ENCODE measurements at places on chromosomes 2 and 18.

DNA sequence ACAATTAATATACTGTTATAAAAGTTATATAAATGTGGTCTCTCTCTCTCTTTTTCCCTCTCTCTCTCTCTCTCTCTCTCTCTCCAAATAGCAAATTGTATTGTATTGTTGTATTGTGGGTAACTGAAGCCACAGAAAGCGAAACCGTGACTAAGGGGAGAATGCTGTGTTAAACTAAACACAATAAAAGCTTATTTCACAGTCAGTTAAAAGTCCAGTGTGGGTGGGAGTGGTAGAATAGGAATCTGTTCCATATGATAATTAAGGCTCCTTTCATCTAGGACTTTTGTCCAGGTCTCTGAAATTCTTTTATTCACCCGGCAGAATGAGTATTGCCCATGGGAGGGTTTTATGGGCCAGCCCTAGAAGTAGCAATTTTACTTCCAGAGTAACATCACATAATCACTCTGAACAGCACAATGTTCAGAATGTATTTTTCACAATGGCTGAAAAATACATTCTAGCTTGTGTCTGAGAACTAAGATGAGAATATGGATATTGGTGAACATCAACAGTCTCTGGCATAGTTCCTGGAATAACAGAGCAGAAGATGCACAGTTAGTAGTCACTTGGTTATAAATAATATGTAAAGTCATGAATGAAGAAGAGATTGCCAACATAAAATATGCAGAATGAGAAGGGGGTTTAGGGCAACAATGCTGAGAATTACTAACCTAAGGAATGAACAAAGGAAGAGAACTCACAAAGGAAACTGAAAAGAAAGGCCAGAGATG is 399.1 kb downstream of the PLCL1 start:
- H3K4me1 ChIP-seq, result no peaks in the 10 kb centered on the region
- no peak for DNase-seq
- no peak overlapping the region for H3K4me3 ChIP-seq
- no peak overlapping the region for H3K27ac ChIP-seq
- no peaks in the 10 kb centered on the region for H3K27me3 ChIP-seq
- no peaks in the 10 kb centered on the region for H3K36me3 ChIP-seq

GRCh38 chr2:71693286-71694270 is 240.2 kb downstream of the DYSF start:
- H3K4me1 ChIP-seq, result no peaks in the 10 kb centered on the region
- no peak overlapping the region for H3K4me3 ChIP-seq
- H3K27me3 ChIP-seq, result peaks cover 15% of the 10 kb centered on the region
- H3K36me3 ChIP-seq, result no peaks in the 10 kb centered on the region

- H3K4me3 ChIP-seq, result no peak overlapping the region
- DNase-seq, result no peak
- peaks cover 4% of the 10 kb centered on the region for H3K27me3 ChIP-seq
- H3K4me1 ChIP-seq, result no peaks in the 10 kb centered on the region
- H3K27ac ChIP-seq, result no peak overlapping the region
Measured at GRCh38 chr2:199734011-199734410, 117.0 kb downstream of the FTCDNL1 start.

- no peaks in the 10 kb centered on the region for H3K27me3 ChIP-seq
- H3K4me3 ChIP-seq, result no peak overlapping the region
- H3K36me3 ChIP-seq, result no peaks in the 10 kb centered on the region
- no peaks in the 10 kb centered on the region for H3K4me1 ChIP-seq
- no peak for DNase-seq
Measured at GRCh38 chr2:5951471-5951870, 259.3 kb downstream of the SOX11 start.

GRCh38 chr18:45656194-45656770 is 41.0 kb downstream of the SLC14A2 start:
- H3K36me3 ChIP-seq, result peaks cover 3% of the 10 kb centered on the region
- no peak overlapping the region for H3K4me3 ChIP-seq
- H3K4me1 ChIP-seq, result peaks cover 26% of the 10 kb centered on the region
- peaks cover 44% of the 10 kb centered on the region for H3K27me3 ChIP-seq
- H3K27ac ChIP-seq, result no peak overlapping the region

DNA sequence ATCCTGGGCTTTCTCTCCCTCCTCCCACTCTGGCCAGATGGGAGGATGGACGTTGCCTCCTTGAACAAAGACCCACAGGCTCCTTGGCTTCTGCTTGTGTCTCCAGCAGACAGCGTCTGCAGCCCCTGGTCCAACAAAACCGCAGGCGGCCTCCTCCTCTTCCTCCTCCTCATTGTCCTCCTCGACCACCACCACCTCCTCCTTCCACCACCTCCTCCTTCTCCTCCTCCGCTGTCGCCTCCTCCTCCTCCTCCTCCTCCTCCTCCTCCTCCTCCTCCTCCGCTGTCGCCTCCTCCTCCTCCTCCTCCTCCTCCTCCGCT is 45.7 kb upstream of the ALPP start:
- no peaks in the 10 kb centered on the region for H3K36me3 ChIP-seq
- H3K4me1 ChIP-seq, result no peaks in the 10 kb centered on the region
- no peaks in the 10 kb centered on the region for H3K27me3 ChIP-seq
- no peak overlapping the region for H3K4me3 ChIP-seq

DNA sequence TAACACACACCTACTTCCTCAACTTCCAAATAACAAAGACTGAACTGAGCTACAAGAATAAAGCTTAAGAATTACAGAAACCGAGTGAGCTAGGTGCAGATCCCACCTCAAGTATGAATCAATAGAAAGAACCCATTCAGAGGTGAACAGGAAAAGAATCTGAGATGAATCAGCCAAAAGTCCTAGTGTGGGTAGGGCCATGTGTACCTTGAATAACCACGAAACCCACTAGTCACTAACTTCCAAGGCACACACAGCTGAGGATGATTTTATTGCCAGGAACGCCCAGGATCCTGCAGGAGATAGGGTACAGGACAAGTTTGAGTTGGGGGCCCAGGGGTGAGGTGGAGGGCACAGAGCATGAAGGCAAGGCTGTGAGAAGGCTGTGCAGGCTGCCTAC is 99.7 kb upstream of the REG3A start:
- H3K27me3 ChIP-seq, result no peaks in the 10 kb centered on the region
- no peak overlapping the region for H3K27ac ChIP-seq
- no peak overlapping the region for H3K4me3 ChIP-seq
- no peaks in the 10 kb centered on the region for H3K4me1 ChIP-seq
